ENCODE measurements at places on chromosomes 6 and 20. TPM values are rescaled to one million over a fixed set of nuclear protein-coding genes. Genes with fewer than 3 reads are reported as not detected.

Gene SEMG1
- polyA plus RNA-seq = not detected

Gene WTAP
- polyA plus RNA-seq = 102 TPM

Gene LPA
- 0.10 TPM for polyA plus RNA-seq

Gene C20orf204
- 0.91 TPM for polyA plus RNA-seq

Gene UBE2J1
- polyA plus RNA-seq = 36.7 TPM

Gene TREML1
- 0.16 TPM for polyA plus RNA-seq

Gene PRR18
- polyA plus RNA-seq = 0.43 TPM

Gene PTGIS
- polyA plus RNA-seq = 8.2 TPM

Gene TGM3
- polyA plus RNA-seq = 1.6 TPM

Gene PCSK2
- polyA plus RNA-seq = 0.45 TPM

Gene ELOVL4
- polyA plus RNA-seq = not detected

Gene GPX5
- not detected for polyA plus RNA-seq

Gene OR12D3
- polyA plus RNA-seq = not detected

Gene PHACTR1
- polyA plus RNA-seq = 2.8 TPM

Gene NOTCH4
- polyA plus RNA-seq = 5.4 TPM

Gene MACROD2
- 1.1 TPM for polyA plus RNA-seq

Gene NPEPL1
- polyA plus RNA-seq = 30.4 TPM

Gene CFB
- polyA plus RNA-seq = 72.1 TPM

Gene RBPJL
- 1.4 TPM for polyA plus RNA-seq

Gene MICA
- polyA plus RNA-seq = 12.5 TPM

Gene SLC17A3
- polyA plus RNA-seq = 0.04 TPM

Gene STX11
- 4.4 TPM for polyA plus RNA-seq

Gene ADGRF5
- polyA plus RNA-seq = 0.45 TPM

Gene PACRG
- polyA plus RNA-seq = not detected

Gene LY86
- polyA plus RNA-seq = not detected

Gene ZNF311
- polyA plus RNA-seq = 1.1 TPM

Gene RIPPLY2
- 0.67 TPM for polyA plus RNA-seq

Gene UST
- not detected for polyA plus RNA-seq

Gene ADGRG6
- polyA plus RNA-seq = 25.8 TPM

Gene SLC32A1
- not detected for polyA plus RNA-seq

Gene TM9SF4
- 27.4 TPM for polyA plus RNA-seq

Gene ZC2HC1B
- polyA plus RNA-seq = not detected

Gene FAM209B
- polyA plus RNA-seq = 0.27 TPM

Gene ARMH2
- polyA plus RNA-seq = not detected

Gene MEP1A
- polyA plus RNA-seq = 739 TPM

Gene ADGB
- polyA plus RNA-seq = not detected

Gene YIPF3
- polyA plus RNA-seq = 49.0 TPM

Gene EPPIN
- not detected for polyA plus RNA-seq

Gene SIGLEC1
- polyA plus RNA-seq = 6.3 TPM

Gene TTLL9
- polyA plus RNA-seq = not detected

Gene STK35
- polyA plus RNA-seq = 3.8 TPM

Gene PI16
- polyA plus RNA-seq = 0.27 TPM

Gene MYCT1
- 0.54 TPM for polyA plus RNA-seq

Gene ZNF391
- polyA plus RNA-seq = not detected

Gene GNAS-AS1
- polyA plus RNA-seq = not detected

Gene TBPL1
- polyA plus RNA-seq = 31.1 TPM

Gene STMND1
- polyA plus RNA-seq = not detected

Gene SUPT3H
- 7.8 TPM for polyA plus RNA-seq

Gene MEI4
- polyA plus RNA-seq = 0.09 TPM

Gene OR12D1
- not detected for polyA plus RNA-seq

Gene SLC22A1
- polyA plus RNA-seq = 0.55 TPM

Gene OR2H2
- not detected for polyA plus RNA-seq

Gene BCL2L1
- polyA plus RNA-seq = 160 TPM

Gene ABT1
- polyA plus RNA-seq = 18.1 TPM
